NCI-H2107 (cell line): ENCODE measurements at places on chromosomes 5 and 9.

- no peak for DNase-seq
These were observed 10.6 kb downstream of the TRAF1 start for GRCh38 chr9:120915854-120916470.

DNA sequence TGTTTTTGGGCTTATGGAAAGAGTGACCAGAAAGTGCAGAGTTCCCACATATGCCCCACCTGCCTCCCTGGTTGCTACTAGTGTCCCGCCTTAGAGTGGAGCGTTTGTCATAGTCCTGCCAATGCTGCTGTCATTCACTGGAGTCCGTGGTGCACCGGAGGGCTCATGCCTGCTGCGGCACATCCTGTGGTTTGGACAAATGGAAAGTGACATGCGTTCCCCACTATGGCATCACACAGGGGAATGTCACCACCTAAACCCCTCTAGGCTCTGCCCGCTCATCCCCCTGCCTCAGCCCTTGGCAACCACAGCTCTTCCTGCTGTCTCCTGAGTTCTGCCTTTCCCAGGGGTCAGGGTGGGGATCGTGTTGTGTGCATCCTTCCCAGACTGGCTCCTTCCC lies 29.2 kb downstream of the IRX4 start:
- DNase-seq, result no peak

- no peak for DNase-seq
These were observed 946.3 kb downstream of the DTWD2 start for GRCh38 chr5:118042076-118042475.

DNA sequence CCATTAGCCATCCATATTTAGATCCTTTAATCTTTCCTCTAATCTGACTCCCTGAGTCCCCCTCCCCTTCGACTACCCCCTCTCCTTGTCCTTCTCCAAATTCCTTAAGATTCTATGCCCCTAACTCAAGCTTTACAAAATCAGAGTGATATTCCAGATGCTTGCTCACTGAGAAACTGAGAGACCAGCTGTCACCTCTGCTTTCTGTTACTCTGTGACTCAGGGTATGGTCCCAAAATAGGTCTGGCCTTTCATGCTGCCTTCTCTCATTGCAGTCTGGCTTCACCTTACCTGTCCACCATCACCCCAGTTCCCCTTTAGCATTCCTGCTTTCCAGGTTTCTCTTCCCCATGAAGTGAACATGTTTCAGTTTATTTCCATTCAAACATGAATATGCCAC lies 383.3 kb upstream of the SLC30A5 start:
- DNase-seq, result no peak

DNA sequence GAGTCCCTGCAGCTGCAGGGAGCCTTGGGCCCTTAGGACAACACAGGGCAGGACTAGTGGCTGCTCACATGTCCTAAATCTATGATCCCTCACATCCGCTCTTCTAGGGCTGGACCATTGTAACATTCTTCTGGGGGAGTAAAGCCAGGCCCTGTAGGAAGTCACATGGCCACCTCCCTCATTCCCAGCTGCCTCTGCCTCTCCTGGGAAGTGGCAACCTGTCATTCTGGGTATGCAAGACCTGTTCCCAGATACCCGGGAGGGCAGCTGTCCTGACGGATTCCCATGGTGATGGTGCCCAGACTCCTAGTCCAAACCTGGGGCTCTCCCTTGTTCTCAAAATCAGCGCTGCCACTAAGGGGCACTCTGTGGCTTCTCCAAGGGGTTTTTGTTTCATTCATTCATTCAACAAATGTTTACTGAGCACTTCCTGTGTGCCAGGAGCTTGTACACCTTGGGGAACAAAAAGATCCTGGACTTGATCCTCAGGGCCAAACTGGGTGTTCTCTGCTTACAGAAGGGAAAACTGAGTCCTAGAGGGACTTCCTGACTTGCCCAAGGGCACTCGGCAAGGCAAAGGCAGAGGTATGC lies 85.6 kb downstream of the PSD2 start:
- DNase-seq, result no peak

DNA sequence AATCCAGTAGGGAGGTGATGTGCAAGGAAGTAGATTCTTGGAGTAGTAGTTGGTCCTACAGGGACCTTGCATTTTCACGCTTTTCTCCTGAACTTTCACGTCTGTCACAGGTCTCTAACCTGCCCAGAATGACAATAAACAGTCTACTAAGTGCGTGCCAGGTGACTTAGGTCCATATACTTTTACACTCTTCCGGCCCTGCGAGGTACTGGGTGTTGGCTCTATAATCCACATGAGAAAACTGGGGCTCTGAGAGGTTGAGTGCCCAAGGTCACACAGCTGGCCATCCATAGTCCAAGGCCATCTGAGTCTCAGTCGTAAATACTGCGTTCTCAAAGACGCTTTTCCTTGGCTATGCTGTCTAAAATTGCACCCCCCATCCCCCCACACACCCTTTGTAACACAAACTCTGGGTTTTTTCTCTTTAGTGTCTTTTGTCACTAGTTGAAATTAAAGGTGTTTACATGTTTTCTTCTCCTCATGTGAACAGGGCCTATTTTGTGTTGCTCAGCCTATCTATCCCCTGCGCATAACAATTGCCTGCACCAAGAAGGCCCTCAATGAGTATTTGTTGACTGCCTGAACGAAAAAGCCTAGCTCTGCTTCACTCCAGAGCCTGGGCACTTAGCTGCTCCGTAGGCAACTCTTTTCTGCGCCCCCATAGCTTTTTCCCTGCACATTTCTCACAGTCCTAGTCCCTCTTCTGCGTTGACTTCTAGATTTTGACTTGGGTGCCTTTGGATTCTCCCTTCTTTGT lies 943 bp downstream of the SFXN1 start:
- DNase-seq, result no peak

- DNase-seq, result no peak
These were observed 24.4 kb downstream of the ANKRD33B start for GRCh38 chr5:10588109-10588775.

DNA sequence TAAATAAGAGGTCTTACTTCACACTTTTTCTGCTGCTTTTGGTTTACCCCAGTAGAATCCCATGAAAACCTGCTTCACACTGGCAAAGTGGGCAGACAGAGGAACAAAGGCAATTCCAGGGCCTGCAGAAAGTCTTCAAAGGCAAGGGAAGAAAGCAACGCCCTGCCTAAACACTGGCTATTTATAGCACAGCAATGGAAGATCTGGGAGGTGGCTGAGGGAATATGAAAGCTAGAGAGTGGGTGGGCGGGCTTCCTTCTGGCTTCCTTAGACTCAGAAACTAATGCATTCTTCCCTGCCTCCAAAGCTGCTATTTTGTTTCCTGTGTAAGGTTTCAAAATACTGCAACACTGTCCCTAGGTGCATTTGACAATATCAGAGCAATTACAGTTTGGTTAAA lies 46.8 kb downstream of the ELAVL2 start:
- no peak for DNase-seq

DNA sequence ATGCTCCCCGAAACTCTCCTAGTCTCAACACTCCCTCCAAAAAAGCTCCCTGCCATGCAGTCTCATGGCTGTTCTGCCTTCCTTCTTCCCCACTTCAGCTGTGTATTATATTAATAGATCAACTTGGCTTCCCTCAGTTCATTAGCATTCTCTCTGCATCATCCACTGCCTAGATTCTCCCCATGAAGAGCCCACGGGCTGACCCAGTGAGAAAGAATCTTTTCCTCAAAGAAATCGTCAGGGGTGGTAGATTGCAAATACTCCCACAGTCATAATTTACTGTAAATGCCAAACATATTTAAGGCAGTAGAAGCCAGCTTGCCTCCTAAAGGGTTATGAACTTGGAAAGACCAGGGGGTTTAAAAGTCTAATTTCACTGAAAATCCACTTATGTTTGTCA lies 33.5 kb downstream of the GNA14 start:
- no peak for DNase-seq
